ENCODE measurements at places on chromosomes 1 and 21.
A peak's percentile ranks its signal among the peaks of the same experiment; 100 is the strongest.

GRCh38 chr1:212030936-212031528 is 4.3 kb downstream of the INTS7 start:
- DNase-seq = no peak

DNA sequence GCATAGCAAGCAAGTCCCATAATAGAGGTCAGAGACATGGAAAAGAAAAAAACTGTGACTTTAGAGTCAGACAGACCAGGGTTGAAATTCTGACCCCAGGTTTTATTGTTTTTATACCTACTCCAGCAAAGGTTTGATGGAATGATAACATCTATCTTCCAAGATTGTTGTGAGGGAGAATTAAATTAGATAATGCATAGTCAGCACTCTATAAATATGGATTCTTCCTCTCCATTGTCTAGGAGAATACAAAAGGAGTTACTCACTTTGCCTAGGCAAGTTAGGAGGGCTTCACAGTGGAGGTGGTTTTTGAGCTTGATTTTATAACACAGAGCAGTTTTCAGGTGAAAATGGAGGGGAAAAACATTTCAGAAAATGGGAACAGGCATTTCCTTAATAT is 46.9 kb downstream of the KIRREL1 start:
- no peak for DNase-seq

DNA sequence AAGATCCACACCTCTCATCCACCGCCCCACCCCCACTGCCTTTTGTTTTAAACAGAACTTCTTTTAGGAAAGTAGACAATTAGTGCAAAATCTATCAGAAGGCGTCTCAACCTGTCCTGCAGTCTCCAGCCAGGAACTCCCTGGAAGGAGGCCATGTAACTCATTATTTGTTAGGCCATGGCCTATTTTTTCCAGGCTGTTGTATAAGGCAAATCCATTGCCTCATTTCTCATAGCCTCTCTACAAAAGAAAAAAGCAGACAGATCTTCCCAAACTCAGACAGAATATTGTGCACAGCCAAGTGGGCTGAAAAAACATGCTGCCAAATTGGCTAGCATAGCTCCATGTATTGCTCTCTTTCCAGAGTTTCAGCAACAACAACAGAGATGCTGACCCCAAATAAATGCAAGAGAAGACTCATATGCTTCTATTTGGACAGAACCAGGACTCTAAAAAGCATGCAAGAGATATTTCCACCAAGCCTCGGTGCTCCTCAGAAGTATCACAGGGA is 770.7 kb upstream of the CXADR start:
- peak; percentile 54 for DNase-seq

- DNase-seq = peak; percentile 18
Measured at GRCh38 chr1:205435578-205436573, 14.0 kb upstream of the LEMD1 start.

- no peak for DNase-seq
Measured at GRCh38 chr1:196550731-196551130, 57.5 kb downstream of the KCNT2 start.

DNA sequence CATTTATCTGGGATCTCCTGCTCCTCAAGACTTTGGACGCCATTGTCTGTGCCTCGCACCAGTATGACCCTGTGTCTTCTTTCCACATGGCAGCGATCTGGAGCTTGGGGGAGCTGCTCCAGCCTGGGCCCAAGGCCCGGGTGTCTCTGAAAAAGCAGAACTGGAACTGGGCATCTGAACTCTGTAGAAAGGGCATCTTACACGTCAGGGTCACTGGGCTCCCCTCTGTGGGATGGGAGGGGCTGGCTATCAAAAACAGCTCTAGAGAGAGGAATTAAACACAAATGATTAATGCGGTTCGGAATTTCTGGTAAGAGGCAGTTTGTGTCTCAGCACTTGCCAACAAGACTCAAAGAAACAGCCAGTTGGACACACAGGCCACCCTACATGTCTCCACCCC is 16.1 kb downstream of the FCRL1 start:
- DNase-seq = no peak

- DNase-seq = peak; percentile 35
Measured at GRCh38 chr1:147243228-147243685, 773 bp downstream of the CHD1L start.

DNA sequence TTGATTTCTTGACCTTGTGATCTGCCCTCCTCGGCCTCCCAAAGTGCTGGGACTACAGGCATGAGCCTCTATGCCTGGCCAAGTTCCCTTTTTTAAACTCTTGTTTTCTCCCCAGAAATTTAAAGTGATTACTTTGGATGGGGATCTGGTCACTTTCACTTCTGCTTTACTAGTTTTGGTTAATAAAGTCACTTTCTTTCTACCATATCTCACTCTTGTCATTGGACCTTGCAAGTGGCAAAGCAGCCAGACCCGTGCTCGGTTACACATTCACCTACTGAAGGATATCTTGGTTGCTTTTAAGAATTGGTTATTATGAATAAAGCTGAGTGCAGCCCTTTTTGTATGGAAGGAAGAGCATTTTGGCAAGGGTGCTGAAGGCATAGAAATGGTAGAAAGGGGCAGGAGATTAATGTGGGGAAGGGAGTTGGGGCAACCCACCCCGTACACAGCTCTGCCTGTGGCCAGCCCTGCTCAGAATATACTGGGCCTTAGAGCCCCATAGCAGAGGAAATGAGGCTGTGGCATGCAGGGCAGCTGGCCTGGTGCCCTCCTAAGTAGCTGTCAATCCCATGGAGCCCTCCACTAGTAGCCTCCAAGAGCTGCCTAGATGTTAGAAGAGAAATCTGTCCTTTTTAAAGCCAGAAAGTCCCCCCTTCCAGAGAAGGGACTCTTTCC is 40.7 kb downstream of the CD2 start:
- no peak for DNase-seq

DNA sequence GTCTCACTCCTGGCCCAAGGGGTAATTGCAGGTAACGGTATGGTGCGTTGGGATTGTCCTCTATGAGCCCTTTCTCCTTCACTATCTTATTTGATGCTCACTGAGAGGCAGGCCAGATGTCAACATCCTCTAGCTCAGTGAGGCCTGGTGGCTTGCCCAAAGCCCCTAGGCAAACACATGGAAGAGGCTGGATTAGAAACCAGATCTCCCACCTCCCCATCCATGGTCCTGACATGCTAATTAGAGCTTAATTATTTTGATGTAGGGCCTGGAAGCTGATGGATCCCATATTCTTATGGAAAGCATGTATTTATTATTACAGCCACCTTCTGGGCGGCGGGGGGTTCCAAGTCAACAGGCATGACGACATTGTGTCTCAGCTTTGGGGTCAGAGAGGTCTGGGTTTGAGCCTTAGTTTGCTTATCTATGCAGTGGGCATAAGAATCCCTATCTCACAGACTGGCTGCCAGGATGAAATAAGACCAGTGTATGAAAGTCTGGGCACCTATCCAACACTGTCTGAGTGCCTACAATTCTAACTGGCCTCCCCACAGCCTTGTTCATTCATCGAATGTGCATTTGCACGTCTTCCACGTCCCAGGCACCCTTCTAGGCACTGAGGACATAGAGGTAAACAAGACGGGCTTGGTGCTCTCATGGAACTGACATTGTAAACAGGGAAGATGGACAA is 6.2 kb downstream of the SMPDL3B start:
- no peak for DNase-seq

DNA sequence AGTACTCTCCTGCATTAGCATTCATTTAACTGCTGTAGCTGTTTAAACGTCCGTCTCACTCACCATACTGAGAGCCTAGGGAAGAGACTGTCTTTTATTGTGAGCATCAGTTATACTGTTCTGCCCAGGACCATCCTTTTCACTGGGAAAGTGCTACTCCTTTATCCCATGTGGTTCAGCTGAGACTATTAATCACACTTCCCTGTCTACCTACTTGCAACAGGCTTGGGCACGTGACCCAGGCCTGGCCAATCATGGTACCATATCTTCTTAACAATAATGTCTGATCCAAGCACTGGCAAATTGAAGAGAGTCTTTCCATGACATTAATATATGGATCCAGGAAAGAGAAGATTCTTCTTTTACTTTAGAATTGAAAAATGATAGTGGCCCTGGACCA is 108.1 kb downstream of the TM2D1 start:
- DNase-seq = no peak

DNA sequence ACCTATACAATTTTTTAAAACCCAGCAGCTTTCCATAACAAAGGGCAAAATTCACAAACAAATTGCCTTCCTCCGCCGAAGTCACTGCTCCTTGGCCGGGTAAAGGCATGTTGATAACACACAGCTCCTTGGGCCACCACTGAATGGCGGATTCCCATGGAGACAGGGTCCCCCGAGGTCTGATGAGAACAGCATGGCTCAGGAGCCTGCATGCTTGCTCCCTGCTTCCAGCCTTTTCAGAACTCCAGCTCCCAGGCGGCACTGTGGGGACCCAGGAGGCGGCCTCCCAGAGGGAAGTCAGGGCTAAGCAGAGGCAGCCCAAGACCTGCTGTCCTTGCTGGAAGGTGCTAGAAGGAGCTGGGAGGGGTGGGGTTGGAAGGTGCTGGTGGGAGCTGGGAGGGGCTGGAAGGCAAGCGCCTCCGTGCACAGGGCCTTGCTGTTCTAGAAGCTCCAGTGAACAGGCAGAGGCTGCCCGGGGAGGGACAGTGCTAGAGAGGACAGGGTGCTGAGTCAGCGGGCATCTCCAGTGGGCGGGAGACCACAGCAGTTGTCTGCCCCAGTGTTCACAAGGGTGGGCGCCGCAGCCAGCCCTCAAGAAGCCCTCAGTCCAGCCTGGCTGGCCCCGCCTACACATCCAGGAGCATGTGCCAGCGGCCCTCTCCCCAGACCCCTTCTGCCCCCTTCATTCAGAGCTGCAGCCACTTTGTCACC is 35.1 kb downstream of the PRDM16 start:
- no peak for DNase-seq

- DNase-seq = no peak
Measured at GRCh38 chr1:169142129-169142528, 35.6 kb downstream of the ATP1B1 start.

GRCh38 chr1:15757575-15758342 is 836 bp upstream of the FBLIM1 start:
- no peak for DNase-seq

GRCh38 chr1:1182491-1183220 is 9.0 kb downstream of the TTLL10 start:
- no peak for DNase-seq

DNA sequence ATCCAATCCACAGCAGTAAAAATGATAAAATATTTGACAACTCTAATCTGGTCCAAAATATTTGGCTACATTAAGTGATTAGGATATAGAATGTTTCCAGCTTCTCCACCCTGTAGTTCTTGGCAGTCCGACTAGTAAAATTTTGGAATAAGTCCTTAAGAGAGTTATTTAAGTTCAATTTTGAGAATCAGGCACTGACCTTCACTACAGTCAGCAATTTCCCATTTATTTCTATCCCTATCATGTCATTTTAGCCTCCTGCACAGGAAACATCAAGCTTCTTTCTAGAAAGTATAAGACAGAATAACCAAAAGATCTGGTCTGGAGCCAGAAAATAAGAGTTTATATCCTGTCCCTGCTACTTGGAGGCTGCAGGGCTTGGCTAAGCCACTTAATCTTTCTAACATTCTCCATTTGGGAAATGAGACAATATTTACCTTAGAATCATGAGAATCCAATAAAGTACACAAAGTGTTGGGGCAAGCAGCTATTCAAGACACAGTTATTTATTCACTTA is 162.2 kb downstream of the DPYD start:
- DNase-seq = no peak

DNA sequence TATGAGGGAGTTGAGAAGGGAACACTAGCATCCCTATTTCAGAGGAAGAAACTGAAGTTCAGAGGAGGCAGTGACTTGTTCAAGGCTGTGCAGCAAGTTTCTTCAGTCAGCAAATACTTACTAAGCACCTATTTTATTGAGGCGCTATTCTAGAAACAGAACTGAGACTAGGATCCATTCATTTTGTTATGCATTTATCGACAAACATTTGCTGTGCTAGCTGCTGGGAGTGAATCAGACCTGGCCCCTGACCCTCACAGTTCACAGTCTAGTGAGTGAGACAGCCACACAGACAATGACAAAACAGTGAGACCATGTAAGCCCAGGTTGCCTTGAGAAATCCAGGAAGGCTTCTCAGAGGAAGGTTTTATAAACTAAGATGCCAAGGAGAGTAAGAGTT is 28.2 kb downstream of the TRIM62 start:
- no peak for DNase-seq

GRCh38 chr21:34519016-34519415 is 7.0 kb upstream of the KCNE1 start:
- no peak for DNase-seq

DNA sequence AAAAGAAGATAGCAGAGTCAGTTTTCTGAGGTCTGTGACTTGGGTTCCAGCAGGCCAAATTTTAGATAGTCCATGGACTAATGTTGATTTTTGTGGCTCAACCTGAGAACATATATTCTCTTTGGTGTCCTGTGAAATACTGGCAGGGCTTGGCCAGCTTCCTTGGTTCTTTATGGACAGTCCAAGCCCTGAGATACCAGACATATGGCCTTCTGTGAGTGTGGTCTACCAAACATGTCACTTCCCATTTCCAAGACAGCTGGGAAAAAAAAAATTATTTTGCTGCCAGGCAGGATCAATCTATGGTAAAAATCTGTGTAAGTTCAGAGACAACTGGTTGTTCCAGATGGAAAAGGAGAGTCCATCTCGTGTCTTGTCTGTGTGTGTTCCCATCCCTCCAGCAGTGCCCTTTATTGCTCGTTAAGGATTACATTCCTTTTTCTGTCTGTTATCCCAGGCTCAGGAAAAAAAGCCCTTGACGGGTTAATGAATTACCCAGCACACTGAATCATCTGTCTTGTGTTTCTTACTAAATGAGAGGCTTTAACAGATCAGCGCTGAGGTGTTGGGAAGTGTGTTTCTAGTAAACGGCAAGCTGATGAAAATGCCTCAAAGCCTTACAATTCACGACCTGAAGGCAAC is 33.4 kb upstream of the XPR1 start:
- DNase-seq = no peak

DNA sequence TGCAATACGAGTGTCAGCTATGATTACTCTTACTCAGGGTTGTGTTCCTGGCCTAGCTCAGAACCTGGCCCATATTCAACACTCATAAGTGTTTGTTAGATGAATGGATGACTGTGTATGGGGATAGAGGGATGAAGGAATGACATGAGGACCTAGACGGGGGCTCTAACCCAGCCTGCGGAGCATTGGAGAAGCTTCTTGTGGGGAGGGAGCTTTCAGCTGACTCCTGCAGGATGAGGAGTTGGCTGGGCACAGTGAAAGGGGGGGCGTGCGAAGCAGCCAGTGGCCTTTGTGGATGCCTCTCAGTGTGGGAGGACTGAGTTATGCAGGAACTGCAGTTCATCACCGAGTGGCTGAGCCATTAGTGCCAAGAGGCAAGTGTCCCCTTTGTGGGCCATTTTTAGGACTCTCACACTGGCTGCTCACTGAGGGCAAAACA is 1.2 kb upstream of the EXTL1 start:
- no peak for DNase-seq

DNA sequence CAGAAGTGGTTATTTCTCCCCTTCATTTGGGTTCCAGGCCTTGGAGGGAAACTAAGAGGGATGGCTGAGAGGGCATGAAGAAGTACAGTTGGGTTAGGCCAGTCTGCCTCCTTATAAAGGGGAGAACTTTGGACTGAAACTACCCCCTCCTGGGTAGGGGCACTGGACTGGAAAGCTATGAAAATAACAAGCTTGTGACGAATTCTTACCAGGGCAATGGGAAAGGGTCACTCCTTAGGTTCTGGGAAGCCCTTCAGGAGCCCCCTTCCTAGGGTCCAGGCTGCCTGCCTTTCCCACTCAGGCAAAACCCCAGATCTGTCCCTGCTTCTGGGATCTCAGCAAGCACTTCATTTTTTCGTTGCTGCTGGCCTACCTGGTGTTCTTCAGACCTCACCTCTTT is 9.8 kb upstream of the P3R3URF start:
- no peak for DNase-seq

- DNase-seq = no peak
Measured at GRCh38 chr1:203276408-203276807, 28.9 kb upstream of the BTG2 start.

GRCh38 chr1:184906761-184907160 is 67.5 kb downstream of the NIBAN1 start:
- no peak for DNase-seq

Data from midbrain (tissue), 1 donor.